KBM-7 (cell line): ENCODE measurements at places on chromosomes 16 and 17.

DNA sequence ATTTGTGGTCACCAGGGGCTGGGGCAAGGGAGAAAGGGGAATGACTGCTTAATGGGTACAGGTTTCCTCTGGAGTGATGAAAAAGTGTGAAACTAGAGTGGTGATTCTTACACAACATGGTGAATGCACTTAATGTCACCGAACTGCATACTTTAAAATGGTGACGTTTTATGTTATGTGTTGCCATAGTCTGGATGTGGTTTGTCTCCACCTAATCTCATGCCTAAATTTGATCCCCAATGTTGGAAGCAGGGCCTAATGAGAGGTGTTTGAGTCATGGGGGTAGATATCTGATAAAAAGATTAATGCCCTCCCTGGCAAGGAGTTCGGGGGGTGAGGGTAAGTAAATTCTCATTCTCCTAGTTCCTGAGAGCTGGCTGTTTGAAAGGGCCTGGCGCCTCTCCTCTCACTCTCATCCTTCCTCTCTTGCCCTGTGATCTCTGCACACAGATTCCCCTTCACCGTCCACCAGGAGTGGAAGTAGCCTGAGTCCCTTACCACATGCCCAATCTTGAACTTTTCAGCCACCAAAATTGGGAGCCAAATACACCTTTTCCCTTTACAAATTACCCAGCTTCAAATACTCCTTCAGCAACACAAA is 15.3 kb downstream of the XPO6 start:
- DNase-seq = no peak

- peak; percentile 63 for DNase-seq
These were observed 424 bp downstream of the HOXB2 start for GRCh38 chr17:48544349-48545021.

- DNase-seq = no peak
These were observed 5.9 kb downstream of the CORO7 start for GRCh38 chr16:4410335-4411075.

- DNase-seq = no peak
These were observed 8.2 kb downstream of the CASC3 start for GRCh38 chr17:40148527-40148926.

- DNase-seq = no peak
These were observed 23.1 kb upstream of the CNOT1 start for GRCh38 chr16:58652741-58653140.

- DNase-seq = no peak
These were observed 184.4 kb upstream of the CDH11 start for GRCh38 chr16:65306300-65306699.

DNA sequence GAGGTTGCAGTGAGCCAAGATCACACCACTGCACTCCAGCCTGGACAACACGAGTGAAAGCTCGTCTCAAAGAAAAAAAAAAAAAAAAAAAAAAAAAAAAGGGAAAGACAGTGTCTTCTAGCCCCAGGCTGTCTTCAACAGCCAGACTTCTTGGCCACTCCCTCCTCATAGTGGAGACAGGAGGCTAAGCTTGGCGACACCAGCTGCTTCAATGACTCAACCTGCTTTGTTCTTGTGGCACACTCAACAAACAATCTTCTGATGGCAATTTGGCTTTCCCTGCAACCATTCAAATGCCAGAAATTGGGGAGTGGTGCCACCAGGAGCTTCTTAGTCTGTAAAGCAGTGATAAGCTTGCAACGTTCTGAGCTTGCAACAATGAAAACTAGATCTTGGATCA is 290.4 kb upstream of the DYNLRB2 start:
- no peak for DNase-seq

DNA sequence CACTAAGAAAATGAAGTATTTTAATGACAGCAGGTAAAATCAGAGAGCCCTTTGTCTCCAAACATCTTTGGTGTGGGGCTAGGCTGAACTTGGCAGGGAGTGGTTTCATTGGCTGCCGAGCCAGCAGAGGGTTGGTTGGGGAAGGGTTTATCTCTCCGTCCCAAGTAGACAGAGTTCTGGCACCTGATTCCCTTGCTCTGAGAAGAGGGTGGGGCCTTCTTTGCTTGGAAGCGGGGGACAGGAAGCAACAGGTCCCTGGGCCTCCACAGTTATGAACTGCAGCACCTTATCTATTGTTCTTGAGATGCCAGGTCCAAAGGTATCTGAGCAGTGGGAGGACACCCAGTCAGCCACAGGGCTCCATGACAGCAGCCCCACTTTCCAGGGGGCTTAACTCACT is 12.3 kb upstream of the CDH1 start:
- no peak for DNase-seq

GRCh38 chr16:51022955-51023354 is 128.1 kb downstream of the SALL1 start:
- no peak for DNase-seq

GRCh38 chr17:39617100-39617445 is 9.4 kb upstream of the NEUROD2 start:
- DNase-seq = no peak

- peak; percentile 30 for DNase-seq
These were observed 1.7 kb downstream of the USP32 start for GRCh38 chr17:60390186-60390585.

DNA sequence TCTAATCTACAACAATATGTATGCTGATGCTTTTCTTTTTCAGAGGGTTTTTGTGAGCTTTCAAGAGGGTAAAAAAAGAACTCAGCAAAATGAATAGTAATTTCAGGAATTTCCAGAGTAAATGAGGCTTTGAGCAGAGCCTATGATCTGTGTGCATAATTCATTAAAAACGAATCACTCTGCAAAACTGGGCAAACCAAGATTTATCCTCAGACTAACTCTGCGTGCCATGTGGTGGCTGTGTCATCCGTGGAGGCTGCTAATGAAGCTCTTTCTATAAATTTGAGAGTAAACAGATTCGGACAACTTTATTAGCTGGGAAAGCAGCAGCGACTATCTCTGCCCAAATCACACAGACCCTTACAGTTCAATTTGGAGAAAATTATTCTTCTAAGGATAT is 83.8 kb downstream of the FOXL1 start:
- DNase-seq = no peak

DNA sequence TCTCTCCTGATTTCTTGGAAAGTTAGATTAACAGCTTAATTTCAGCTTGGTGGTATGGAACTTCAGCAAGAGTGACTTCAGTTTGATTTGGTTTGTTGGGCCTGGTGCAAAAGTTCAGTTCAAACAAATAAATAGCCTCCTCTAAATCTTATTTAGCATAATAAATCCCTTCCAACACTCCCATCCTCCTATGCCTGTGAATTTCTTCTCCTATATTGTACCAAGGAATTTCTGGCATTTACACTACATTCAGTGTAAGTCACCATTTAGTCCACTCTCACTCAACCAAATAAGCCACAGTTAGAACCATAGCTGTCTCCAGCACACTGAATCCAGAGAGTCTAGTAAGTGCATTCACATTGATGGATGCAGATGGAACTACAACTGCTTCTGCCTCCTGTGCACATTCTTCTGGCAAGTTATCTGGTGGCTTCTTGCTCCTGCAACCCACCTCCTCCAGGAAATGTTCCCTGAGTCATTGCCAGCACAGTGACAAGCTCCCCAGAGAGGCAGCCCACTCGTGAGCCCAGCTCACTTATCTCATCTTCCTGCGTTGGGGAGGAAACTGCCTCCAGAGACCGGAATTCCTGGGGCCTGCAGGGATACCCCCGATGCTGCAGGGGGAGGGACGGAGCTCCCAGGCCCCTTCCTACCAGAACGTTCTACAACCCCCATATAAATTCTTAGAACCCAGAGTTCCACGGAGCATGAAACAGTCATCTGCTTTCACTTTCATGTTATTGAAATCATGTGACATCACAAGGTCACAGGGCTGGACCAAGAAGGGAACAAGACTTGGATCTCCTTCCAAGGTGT is 318.3 kb downstream of the PHKB start:
- peak; percentile 32 for DNase-seq

DNA sequence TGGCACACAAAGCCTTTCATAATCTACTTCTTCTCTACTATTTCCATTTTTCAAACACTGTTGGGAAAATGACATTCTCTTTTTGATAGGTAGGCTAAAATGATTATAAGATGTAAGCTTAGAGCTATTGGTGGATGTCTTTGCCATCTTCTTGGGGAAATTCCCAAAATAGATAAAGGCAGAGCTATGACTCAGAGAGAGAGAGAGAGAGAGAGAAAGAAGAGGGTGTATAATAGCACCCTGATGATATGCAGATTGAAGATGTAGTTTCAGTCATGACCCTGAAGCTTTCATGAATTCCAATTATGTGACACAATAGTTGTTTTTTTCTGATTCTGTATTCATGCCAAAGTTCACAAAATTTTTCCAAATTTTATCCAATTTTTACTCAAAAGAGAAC is 529.1 kb downstream of the HS3ST4 start:
- DNase-seq = no peak
